ENCODE measurements at places on chromosomes 11 and 22.

DNA sequence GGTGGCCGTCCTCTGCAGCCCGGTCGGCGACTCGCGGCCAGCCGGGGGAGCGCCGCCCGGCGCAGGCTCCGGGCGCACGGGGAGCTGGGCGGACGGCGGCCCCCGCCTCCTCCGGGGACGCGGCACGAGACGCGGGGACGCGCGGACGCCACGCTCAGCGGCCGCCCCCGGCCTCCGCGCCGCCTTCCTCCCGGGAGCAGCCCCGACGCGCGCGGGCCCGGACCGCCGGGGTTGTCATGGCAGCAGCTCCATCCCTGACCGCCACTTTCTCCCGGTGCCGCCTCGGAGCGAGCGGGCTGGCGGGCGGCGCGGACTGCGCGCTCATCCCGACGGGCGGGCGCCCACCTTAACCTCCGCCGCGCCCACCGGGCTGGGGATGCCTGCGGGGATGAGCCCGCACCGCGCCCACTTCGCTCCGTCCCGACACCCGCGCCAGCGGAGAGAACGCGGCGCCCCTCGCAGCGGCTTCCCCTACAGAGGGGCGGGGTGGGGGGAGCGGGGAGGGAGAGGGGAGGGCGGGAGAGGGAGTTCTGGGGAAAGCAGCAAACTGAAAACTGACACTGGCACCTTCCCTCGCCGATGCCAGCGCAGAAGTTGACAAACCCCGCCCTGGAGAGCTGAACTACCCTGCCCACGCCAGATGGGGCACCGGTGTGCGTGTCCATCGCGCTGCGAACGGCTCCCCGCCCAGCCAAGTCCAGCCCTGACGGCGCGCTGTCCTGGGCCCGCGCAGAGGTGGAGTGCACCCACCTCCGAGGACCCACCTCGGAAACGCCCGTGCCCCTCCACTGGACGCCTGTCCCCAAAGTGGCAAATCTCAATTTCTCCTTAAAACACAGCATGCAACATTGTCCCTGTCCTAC is 588.4 kb downstream of the OPCML start:
- H3K27ac ChIP-seq = no peak overlapping the region
- peaks cover 15% of the 10 kb centered on the region for H3K27me3 ChIP-seq
- peak; percentile 83 for DNase-seq
- H3K4me1 ChIP-seq = peaks cover 16% of the 10 kb centered on the region
- peak overlapping the region; percentile 58 for H3K4me3 ChIP-seq

DNA sequence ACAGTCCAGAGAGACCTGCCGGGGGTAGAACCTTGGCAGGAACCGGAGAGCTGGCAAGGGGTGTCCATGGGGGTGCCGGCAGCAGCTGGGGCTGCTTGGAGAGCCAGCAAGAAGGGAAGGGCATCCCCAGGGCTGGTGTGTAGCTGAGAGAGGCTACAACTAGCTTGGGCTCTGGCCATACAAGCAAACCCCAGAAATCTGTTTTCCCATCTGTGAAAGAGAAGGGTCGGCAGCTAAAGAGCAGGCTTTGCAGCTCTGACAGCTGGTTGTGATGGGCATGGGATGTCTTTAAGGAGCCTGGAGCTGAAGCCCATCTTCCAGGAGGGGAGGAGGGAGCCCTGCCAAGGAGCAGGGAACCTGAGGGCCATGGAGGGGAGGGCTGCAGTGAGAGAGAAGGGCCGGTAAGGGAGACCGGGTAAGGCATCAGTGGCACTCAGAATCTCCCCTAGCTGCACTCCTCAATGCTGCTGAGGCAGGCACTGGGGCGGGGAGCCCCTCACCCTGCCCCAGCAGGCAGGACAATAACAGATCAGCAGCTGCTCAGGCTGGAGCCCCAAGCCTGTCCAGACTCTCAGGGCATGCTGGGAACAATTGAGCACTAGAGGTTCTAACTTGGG is 3.9 kb downstream of the CHST1 start:
- no peak overlapping the region for H3K27ac ChIP-seq
- no peaks in the 10 kb centered on the region for H3K36me3 ChIP-seq
- H3K4me1 ChIP-seq = peaks cover 13% of the 10 kb centered on the region
- no peak overlapping the region for H3K4me3 ChIP-seq
- no peak for DNase-seq
- peaks cover 18% of the 10 kb centered on the region for H3K27me3 ChIP-seq

- no peak for DNase-seq
- H3K36me3 ChIP-seq = no peaks in the 10 kb centered on the region
- H3K4me3 ChIP-seq = no peak overlapping the region
- peaks cover 39% of the 10 kb centered on the region for H3K27me3 ChIP-seq
- H3K4me1 ChIP-seq = peaks cover 3% of the 10 kb centered on the region
These were observed 11.9 kb upstream of the MRGPRX2 start for GRCh38 chr11:19072464-19072863.

GRCh38 chr11:82927264-82927880 is 25.8 kb downstream of the DDIAS start:
- no peaks in the 10 kb centered on the region for H3K27me3 ChIP-seq
- DNase-seq = no peak
- H3K27ac ChIP-seq = no peak overlapping the region

GRCh38 chr22:17638182-17638431 is 450 bp upstream of the BCL2L13 start:
- H3K4me1 ChIP-seq = peaks cover 22% of the 10 kb centered on the region
- H3K27me3 ChIP-seq = no peaks in the 10 kb centered on the region

GRCh38 chr11:31484497-31484896 is 24.9 kb downstream of the IMMP1L start:
- no peaks in the 10 kb centered on the region for H3K36me3 ChIP-seq
- DNase-seq = no peak
- no peak overlapping the region for H3K27ac ChIP-seq
- H3K4me1 ChIP-seq = no peaks in the 10 kb centered on the region
- no peak overlapping the region for H3K4me3 ChIP-seq

DNA sequence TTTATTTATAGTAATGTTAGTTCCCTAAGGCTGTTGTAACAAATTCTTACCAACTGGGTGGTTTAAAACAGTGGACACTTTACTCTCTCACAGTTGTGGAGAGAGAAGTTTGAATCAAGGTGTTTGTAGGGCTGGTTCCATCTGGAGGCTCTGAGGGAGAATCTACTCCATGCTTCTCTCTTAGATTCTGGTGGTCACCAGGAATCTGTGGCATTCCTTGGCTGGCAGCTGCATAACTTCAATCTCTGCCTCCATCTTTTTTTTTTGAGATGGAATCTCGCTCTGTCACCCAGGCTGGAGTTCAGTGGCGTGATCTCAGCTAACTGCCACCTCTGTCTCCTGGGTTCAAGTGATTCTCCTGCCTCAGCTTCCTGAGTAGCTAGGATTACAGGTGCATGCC is 46.3 kb downstream of the LDLRAD3 start:
- no peaks in the 10 kb centered on the region for H3K27me3 ChIP-seq
- H3K36me3 ChIP-seq = peaks cover 7% of the 10 kb centered on the region
- no peak for DNase-seq
- no peak overlapping the region for H3K4me3 ChIP-seq
- H3K4me1 ChIP-seq = peaks cover 30% of the 10 kb centered on the region
- no peak overlapping the region for H3K27ac ChIP-seq

DNA sequence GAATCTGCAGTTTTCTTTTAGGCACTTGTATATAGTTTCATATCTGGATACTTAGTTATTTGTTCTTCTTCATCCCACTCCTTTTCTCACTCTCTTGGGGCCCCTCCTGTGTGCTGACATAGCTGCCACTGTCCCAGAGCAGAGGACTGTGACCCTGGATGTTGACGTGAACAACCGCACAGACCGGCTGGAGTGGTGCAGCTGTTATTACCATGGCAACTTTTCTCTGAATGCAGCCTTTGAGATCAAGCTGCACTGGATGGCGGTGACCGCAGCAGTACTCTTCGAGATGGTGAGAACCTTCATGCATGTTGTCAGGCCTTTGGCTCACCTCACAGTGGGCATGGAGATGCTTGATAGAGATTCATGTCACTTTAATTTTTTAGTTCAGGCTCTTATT is 50.9 kb upstream of the YWHAH start:
- no peaks in the 10 kb centered on the region for H3K27me3 ChIP-seq
- H3K27ac ChIP-seq = peak overlapping the region; percentile 31
- peaks cover 10% of the 10 kb centered on the region for H3K4me1 ChIP-seq
- no peak for DNase-seq
- H3K36me3 ChIP-seq = peaks cover 19% of the 10 kb centered on the region

- DNase-seq = no peak
- no peaks in the 10 kb centered on the region for H3K27me3 ChIP-seq
- H3K4me3 ChIP-seq = no peak overlapping the region
- H3K4me1 ChIP-seq = peaks cover 13% of the 10 kb centered on the region
These were observed 32.6 kb downstream of the RRP8 start for GRCh38 chr11:6570691-6571427.

- H3K27me3 ChIP-seq = no peaks in the 10 kb centered on the region
- peaks cover 25% of the 10 kb centered on the region for H3K4me1 ChIP-seq
- DNase-seq = no peak
- no peak overlapping the region for H3K27ac ChIP-seq
- H3K36me3 ChIP-seq = no peaks in the 10 kb centered on the region
These were observed 3.7 kb downstream of the LYVE1 start for GRCh38 chr11:10564696-10565318.

GRCh38 chr22:25066861-25067435 is 114.4 kb downstream of the KIAA1671 start:
- DNase-seq = no peak
- peaks cover 7% of the 10 kb centered on the region for H3K27me3 ChIP-seq
- peaks cover 16% of the 10 kb centered on the region for H3K4me1 ChIP-seq
- H3K27ac ChIP-seq = no peak overlapping the region
- H3K4me3 ChIP-seq = no peak overlapping the region

GRCh38 chr22:32270641-32271369 is 15.7 kb upstream of the SLC5A4 start:
- DNase-seq = peak; percentile 83
- H3K27ac ChIP-seq = no peak overlapping the region
- no peaks in the 10 kb centered on the region for H3K36me3 ChIP-seq
- H3K4me1 ChIP-seq = peaks cover 5% of the 10 kb centered on the region
- H3K27me3 ChIP-seq = no peaks in the 10 kb centered on the region

DNA sequence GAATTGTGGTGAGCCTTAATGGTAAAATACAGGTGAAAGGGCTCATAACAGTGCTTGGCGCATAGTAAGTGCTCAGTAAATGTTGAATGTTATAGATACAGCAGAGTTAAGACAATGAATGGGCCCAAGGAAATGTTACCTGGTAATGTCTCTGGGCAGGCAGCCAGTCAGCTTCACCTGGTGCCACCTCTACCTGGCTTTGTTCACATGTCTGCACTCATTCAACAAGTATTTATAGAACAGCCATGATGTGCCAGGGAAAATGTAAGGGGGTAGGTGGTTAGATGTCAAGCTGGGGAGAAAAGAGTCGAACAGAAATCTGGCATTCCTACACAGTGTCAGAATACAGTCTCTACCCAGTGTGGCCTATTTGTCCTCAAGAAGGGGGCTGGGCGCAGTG is 238.8 kb upstream of the SYN3 start:
- H3K27ac ChIP-seq = no peak overlapping the region
- no peaks in the 10 kb centered on the region for H3K36me3 ChIP-seq
- no peak for DNase-seq

DNA sequence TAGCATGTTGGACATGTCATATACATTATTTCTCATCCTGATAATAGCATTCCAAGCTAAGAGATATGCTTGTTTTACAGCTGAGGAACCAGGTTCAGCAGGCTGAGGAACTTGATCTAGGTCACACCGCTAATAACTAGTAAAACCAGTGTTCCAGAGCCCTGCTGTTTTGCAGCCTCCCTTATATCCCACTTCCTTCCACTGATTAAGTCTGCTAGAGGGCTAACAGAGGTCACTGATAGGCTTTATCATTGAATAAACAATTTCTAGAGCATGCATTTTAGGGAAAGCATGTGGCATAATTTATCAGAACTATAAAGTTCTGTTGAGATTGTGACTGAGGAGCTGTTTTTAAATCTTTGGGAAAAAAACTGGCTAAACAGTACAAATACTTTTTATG is 54.0 kb downstream of the UVRAG start:
- H3K36me3 ChIP-seq = peaks cover 1% of the 10 kb centered on the region
- no peaks in the 10 kb centered on the region for H3K27me3 ChIP-seq
- DNase-seq = no peak
- H3K4me3 ChIP-seq = no peak overlapping the region
- H3K27ac ChIP-seq = no peak overlapping the region
- peaks cover 4% of the 10 kb centered on the region for H3K4me1 ChIP-seq

- H3K27me3 ChIP-seq = peaks cover 5% of the 10 kb centered on the region
- no peaks in the 10 kb centered on the region for H3K4me1 ChIP-seq
- H3K4me3 ChIP-seq = no peak overlapping the region
- H3K36me3 ChIP-seq = no peaks in the 10 kb centered on the region
- DNase-seq = no peak
These were observed 1225.9 kb upstream of the CNTN5 start for GRCh38 chr11:97794876-97795275.

DNA sequence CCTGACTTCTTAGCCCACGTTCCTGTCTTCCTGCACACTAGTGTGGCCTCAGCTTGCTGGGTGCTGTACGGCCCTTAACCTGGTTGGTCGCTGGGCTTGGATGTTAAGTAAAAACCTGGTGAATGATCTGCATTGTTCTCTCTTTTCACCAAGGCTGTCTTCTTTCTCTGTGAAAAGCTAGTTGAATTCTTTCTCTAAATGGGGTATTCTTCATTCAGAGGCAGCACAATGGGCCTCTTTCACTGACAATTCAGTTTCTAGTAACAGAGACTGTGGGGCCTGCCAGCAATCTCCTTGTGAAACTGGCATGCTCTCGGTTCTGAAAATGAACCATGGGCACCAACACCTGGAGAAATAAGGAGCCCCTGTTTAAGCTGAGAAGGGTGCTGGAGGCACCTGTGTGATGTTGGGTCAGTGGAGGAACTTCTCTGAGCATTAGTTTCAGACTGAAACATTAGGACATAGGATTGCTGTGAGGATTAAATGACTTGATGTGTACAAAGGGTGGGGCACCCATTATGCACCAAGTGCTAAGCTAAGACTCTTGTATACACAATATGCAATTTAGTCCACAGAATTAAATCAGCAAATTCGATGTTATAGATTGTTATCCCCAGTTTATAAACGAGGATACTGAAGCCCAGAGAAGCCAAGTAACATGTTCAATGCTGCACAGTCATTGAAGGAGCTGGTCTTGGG is 33.1 kb upstream of the ELF5 start:
- H3K4me1 ChIP-seq = no peaks in the 10 kb centered on the region
- H3K27ac ChIP-seq = no peak overlapping the region
- peaks cover 72% of the 10 kb centered on the region for H3K27me3 ChIP-seq
- no peaks in the 10 kb centered on the region for H3K36me3 ChIP-seq

- no peaks in the 10 kb centered on the region for H3K36me3 ChIP-seq
- DNase-seq = peak; percentile 66
These were observed 613.8 kb downstream of the BRD1 start for GRCh38 chr22:49213731-49214352.

DNA sequence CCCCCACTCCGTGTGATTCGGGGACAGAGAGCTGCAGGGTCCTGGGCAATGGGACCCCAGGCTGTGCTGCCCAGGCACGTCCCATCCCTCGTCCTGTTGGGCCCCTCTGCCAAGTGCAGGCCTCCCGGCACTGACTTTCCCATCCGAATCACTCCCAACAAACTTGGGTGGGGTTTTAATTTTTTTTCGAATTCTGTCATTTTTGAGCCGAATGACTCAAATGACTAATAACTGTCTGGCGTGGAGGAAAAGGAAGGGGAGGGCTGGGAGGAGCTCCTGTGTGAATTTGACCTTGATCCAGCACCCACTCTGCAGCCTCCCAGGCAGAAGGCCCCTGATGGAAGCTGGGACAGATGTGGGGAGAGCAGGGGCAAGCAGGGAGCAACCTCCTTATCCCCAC is 1173.2 kb downstream of the BRD1 start:
- H3K4me3 ChIP-seq = no peak overlapping the region
- H3K27ac ChIP-seq = peak overlapping the region; percentile 65
- no peaks in the 10 kb centered on the region for H3K27me3 ChIP-seq
- peaks cover 14% of the 10 kb centered on the region for H3K4me1 ChIP-seq
- H3K36me3 ChIP-seq = no peaks in the 10 kb centered on the region

GRCh38 chr11:64268893-64269539 is 15.4 kb downstream of the BAD start:
- peak overlapping the region; percentile 99 for H3K27ac ChIP-seq
- DNase-seq = no peak
- no peaks in the 10 kb centered on the region for H3K36me3 ChIP-seq
- H3K4me1 ChIP-seq = peaks cover 22% of the 10 kb centered on the region
- peak overlapping the region; percentile 96 for H3K4me3 ChIP-seq
- H3K27me3 ChIP-seq = no peaks in the 10 kb centered on the region

All from osteocyte (in vitro differentiated cells).